Stimulated activated CD4-positive, alpha-beta T cell treated with anti-CD3 and anti-CD28 coated beads, Interleukin-1b, Interleukin-23, amount 100 ng/mL, for 1 hour (primary cell): ENCODE measurements at places on chromosomes 12 and 14.

DNA sequence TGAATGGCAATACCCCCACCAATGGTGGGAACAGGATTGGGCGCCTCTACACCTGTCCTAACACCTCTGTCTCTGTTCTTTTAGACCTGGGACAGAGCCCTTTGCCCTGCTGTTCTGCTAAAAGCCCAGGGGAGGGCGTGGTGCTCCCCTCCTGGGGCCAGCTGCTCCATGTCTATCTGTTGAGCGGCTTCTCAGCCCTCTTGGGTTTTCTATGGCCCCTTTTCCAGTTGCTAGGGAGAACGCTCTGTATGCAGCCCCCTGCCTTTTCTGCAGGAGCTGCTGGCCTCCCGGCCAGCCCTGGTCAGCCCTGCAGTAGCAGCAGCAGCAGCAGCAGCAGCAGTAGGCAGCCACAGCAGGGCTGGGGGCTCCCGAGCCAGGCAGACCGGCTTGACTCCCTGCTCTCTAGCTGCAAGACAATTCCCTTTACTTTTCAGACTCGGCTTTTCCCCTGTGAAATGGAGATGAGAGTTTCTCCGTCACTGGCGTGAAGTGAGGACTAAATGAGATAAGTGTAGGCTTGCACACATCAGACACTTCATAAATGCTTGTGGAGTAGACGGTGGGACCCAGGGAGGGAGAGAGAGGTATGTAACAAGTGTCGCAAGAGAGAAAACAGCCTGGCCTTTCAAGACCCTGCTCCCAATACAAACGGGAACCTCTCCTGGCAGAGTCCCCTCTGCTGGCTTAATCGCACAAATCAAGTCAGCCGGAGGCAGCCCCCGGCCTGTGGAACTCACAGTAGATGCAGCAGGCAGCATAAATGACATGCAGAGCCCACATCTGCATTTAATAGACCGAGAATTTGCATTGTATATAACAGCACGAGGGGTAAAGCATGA, 1.0 kb downstream of the RTL1 start:
- DNase-seq = no peak

DNA sequence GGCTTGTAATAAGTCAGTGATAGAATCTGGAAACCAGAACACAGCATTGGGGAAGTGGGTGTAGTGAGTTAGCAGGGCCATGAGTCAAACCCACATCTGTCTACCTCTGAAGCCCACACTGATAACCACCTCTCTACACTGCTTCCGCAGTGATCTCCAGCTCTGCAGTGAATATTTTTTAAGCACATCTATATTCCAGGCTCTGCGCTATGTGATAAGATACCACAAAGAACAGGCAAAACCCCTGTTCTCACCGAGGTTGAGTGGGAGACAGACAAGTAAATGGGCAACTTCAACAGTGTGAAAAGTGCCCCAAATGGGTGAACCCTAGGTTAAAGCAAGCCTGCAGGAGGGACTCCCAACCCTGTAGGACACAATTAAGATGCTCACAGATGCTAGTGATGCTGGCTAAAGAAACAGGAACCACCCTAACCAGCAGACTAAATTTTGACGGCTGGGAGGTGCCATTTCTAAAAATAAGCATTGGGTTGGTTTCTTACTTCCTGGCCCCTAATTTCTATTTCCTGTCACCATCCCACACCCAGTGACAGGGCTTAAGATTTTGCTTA, 375.0 kb downstream of the DPF3 start:
- no peak for DNase-seq

- no peak for DNase-seq
Observed at GRCh38 chr12:31119803-31120211, 46.1 kb downstream of the DDX11 start.

DNA sequence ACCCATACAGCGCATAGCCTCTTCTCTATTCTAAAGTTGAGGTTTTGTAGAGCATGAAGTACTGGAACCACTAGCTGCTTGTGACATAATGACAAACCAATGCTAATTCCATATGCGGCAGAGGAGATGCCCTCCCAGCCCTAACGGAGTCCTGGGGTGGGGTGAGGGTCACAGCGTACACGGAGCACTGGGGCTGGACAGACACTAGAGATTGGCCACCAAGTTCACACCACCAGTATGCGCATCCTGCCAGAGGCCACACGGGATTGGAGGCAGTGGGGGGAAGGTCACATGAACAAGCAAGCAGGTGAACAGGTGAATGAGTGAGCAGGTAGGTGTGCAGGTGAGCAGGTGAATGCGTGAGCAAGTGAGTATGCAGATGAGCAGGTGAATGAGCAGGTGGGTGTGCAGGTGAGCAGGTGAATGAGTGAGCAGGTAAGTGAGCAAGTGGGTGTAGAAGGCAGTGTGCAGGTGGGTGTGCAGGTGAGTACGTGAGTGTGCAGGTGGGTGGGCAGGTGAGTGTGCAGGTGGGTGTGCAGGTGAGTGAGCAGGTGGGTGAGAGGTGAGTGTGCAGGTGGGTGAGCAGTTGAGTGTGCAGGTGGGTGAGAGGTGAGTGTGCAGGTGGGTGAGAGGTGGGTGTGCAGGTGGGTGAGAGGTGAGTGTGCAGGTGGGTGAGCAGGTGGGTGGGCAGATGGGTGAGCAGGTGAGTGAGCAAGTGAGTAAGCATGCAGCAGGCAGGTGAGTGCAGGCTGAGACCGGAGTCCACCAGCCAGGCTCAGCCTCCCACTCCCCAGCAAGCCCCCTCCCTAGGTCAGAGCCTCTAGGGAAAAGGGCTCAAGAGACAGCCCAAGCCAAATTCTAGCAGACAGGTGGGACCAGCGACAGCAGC, 52.7 kb downstream of the CCDC85C start:
- DNase-seq = no peak

DNA sequence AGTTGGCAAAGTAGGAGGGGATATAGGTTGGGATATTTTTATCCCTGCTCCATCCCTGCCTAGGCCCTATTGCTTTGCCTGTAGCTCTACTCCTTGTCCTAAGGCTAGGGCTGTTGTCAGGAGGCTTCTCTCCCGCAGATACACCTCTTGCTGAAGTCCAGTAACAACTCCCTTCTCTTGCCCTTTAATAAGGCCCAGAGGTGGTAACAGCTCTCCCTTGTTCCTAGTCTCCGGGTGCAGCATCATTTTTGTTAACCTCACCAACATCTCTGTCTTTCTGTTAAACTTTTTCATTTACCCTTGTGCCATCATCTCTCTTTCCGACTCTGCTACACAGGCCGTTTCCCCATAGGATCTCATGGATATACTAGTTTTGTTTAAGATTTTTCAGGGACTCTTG, 6.3 kb downstream of the ASCL1 start:
- no peak for DNase-seq

- no peak for DNase-seq
Observed at GRCh38 chr12:121184984-121185889, 24.7 kb upstream of the P2RX4 start.

- no peak for DNase-seq
Observed at GRCh38 chr14:37594971-37595808, at the start of the genes FOXA1 and TTC6. TSS of gene FOXA1 (minus strand) at chr14:37595249. CDS start at chr14:37594972, 277 bp downstream. TSS of gene TTC6 (plus strand) at chr14:37595629. CDS start at chr14:37622065, 26,436 bp downstream.

- DNase-seq = no peak
Observed at GRCh38 chr12:19158923-19159322, 29.4 kb downstream of the PLEKHA5 start.

GRCh38 chr14:90848944-90849731, 32.9 kb upstream of the TTC7B start:
- no peak for DNase-seq

DNA sequence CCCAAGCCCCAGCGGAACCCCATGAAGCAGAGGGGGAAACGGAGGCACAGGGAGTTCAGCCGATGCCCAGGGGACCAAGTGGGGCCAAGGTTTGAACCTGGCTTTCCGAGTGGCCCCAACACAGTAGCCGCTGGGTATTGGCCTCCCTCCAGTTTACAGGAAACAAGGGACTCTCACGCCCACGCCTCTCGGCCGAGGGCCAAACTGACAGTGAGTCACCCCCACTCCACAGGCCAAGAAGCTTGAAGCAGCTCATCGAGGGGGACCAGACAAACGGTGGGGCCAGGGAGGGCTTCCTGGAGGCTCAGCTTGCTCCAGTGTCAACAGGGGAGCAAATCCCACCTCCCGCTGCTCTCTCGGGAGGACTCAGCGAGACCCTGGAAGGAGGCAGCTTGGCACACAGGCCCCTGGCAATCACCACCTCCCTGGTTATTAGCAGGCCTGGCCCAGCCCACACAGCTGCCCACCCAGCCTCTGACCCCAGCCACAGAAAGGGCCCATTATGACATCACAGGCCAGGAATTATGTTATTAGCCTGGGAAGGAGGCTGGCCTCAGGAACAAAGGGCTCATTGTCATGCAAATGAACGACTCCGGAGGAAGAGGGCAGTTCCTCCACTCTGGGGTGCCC, 54.6 kb downstream of the NCOR2 start:
- DNase-seq = no peak

DNA sequence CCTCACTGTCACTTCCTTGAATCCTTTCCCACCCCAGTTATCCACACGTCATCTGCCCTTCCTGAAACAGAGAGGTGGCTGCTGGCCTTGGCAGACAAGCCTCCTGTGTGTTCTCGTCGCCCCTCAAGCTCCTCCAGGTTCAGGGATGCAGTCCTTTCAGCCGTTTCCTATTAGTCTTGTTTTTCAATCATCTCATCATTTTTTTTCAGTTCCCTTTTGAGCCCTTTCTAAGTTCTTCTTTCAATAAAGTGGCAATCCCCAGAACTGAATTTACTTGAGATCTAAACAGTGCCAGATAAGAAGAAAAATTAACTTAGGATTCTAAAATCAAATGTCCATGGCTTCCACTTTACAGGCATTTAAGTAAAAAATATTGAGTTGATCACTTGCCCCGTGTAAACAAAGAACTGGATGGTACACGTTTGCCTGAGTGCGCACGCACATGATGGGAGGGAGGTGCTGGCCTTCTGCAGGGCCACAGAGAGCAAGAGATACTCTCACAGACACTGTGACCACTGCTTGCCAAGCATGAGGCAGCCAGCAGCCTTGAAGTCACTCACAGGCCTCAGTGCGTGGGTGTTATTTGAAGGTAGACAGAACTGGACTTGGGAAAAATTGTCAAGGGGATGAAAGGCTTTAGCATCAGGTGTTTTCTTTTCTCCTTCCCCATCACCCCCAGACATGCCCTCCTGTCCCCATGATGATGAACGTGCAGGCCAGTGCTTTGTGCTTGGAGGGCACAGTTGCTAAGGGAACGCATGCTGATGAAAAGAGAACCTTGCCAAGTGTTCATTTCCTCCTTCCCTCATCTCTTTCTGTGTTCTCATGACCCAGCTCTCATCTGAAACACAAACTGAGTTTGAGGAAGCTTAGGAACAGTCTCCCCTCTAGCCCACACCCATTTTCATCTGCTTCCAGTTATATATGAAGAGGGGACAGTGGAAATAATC, 408.3 kb downstream of the EGLN3 start:
- no peak for DNase-seq

DNA sequence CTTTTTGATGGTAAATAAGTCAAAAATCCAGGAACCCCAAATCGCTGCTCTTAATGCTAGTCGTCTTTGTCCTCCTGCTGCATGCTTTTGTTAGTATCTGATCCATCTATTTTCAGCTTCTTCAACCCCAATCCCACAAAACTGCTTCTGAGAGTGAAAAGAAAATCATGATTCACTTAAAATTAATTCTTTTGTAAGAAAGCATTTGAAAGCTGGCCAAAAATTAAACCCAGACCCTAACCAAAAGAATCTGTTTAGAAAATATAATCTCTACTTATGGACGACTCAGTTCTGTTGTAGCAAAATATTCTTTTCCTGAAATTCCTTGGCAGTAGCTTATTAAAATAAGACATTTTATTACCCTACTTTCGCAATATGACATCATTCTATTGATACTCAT, 443.6 kb upstream of the SYT1 start:
- no peak for DNase-seq

DNA sequence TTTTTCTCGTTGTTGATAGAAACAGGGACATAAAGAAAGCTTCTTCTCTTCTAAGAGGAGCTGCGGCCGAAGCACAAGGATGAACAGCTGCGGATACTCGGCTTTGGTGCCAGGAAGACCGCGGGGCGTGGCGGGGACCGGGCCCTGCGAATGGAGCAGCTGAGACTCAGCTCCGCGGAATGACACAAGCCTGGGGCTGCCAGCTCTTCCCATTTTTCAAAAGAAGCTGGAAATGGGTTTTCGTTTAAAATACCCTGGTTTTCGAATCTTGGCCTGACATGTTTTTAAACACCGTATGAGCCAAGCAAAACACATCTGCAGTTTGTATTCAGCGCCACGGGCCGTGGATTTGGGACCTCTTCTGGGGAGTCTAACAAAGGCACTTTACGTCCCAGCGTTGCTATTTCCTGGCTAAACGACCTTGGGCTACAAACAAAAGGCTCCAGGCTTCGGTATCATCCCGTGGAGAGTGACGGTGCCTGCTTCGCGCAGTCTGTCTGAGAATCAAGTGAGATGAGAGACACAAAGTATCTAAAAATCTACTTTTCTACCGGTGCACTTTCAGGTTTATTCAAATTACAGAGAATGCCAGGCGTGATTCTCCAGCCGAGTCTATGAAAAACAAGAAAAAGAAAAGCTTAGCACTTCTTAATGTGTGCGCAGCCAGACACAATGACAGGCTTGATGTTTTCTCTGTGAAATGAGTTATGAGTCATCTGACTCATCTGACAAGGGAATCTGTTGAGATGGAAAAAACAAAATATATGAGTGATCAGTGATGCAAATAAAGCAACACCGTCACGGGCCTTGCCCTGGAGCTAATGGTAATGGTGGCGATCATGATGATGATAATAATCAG, 114.0 kb upstream of the TMEM132D start:
- no peak for DNase-seq

GRCh38 chr14:60222820-60223219, 26.2 kb upstream of the PPM1A start:
- no peak for DNase-seq

DNA sequence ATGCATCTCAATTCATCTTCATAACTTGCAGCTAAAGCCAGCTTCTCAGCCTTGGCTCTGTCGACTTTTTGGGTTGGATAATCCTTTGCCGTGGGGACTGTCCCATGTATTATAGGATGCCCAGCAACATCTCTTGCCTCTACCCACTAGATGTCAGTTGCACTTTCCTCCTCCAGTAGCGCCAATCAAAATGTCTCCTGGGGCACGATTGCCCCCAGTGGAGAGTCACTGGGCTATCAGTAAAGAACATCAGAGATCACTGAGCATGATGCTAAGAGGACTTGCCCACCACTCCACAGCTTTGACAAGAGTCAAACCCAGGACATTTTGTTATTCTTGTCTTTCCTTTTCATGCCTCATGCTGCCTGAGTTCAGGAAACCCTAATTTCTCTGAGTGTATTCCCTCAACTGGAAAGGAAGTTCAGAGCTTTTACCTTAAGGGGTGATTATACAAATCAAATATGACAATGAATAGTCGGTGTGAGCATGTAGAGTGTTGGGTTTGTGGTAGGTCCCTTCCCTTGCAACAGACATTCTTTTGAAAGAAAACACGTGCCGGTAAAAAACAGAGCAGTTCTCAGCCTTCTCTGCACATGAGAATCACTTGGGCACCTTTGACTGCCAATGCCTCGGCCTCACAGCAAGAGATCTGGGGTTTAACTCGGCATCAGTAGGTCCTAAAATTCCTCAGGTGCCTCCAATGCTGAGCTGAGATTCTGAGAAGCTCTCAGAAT, 980.6 kb downstream of the VRK1 start:
- no peak for DNase-seq

DNA sequence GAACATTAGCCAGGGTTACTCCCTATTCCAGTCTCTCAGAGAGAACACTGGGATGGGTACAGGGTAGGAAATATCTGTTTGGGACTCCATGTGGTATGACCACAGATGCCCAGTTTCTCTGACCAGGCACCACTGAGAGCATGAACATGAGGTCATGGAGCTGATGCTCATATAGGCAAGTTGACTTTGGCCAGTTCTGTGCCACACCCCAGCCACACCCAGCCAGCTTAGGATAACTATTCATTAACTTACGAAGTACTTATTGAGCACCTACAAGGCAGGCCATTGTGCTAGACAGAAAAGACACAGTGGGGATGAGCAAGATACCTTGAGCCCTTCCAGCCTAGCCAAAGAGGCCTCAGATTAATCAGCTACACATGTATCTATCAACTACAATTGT, 262.5 kb downstream of the DPF3 start:
- no peak for DNase-seq
